ENCODE measurements at places on chromosomes 6 and 20. TPM values are rescaled to one million over a fixed set of nuclear protein-coding genes. Genes with fewer than 3 reads are reported as not detected.

The GABRR2 gene
- not detected for total RNA-seq

The SLA2 gene
- 0.21 TPM for total RNA-seq

- no peak for DNase-seq
These were observed 80.5 kb downstream of the FARS2 start for GRCh38 chr6:5341845-5342244.

The OTOR gene
- not detected for total RNA-seq

DNA sequence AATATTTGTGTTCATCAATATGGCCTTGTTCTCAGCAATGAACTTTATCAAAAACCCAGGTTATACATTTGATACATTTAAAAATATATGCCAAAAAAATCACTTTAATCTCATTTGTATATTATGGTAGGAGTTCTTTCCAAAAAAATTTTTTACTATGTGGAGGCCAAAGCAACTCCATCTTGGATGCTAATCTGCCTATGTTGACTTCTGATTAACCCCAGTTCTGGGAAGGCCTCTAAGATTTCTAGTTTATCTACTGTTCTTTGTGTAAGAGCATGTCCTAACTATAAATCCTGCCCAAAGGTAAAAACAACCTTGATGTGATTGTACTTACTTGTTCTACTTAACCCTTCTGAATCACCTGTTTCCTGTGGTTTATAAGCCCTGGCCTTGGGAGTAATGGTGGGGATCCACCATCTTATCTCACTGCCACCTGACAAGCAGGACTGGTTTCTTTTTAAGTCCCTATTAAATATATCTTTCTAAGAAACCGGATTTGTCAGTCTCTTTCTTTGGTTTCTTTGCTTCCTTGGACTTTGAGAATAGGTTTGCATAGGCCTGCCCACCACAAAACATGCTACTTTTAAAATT is 46.7 kb downstream of the RNGTT start:
- DNase-seq, result no peak

The MCHR2 gene
- total RNA-seq, result not detected

- DNase-seq, result no peak
These were observed 234.3 kb upstream of the PLN start for GRCh38 chr6:118313762-118314161.

- no peak for DNase-seq
These were observed 106.3 kb downstream of the BANF2 start for GRCh38 chr20:17806107-17806506.

The CFB gene
- total RNA-seq, result not detected

GRCh38 chr20:1842281-1842680 is 52.9 kb upstream of the SIRPA start:
- DNase-seq, result no peak

The C6orf132 gene
- total RNA-seq, result 1.8 TPM

DNA sequence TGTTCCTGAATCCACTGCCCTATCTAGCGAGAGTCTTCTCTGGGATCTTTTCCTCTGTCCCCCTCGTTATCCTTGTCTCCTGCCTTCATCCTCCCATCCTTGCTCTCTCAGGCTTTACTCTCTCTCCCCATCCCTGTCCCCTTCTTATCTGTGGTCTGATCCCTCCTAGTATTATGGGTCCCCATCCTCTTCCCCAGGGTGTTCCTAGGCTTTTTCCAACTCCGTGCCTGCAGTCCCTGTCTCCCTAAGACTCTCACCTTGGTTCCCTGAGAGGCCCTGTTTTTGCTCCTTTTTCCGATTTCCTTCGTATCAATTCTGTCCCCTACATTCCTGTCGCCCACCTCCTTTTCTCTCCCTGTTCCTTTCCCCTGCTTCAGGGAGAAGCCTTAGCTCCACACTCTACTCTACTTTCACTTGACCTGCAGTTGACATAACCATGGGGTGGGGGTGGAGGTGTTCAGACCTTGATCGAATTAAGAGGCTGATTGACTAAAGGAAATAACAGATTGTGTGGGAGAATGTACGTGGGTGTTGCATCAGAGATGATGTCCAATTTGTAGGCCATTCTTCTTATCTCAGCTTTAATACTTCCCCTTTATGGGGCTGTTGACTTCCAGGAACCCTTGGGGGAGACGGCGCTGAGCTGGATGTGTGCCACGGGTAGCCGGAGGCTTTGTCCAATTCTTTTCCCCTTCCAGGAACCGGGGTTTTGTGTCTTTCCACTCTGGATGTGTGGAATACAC is 905 bp downstream of the PPARD start:
- DNase-seq, result no peak

The IL17F gene
- total RNA-seq, result not detected

DNA sequence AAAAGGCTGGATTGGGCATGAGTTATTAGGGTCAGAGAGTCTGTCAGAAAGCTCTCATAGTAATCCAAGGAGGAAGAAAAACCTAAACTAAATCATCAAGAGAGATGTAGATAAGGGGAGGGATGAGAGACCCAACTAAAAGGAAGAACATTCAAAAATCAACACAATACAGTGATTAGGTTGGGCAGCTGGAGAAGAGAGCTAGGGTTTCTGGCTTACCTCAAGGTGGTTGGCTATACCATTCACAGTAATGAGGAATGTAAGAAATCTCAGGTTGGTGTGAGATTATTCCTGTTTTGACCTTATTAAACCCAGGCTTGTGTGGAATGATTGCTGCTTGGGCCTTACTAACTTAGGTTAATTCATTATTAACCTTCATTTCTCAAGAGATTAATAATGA is 6.2 kb upstream of the COX7A2 start:
- DNase-seq, result no peak

GRCh38 chr6:101722991-101723579 is 329.6 kb downstream of the GRIK2 start:
- no peak for DNase-seq

- DNase-seq, result peak; percentile 21
These were observed 977 bp downstream of the TNXB start for GRCh38 chr6:32108094-32108627.

GRCh38 chr6:84897988-84898594 is 133.7 kb upstream of the TBX18 start:
- no peak for DNase-seq

GRCh38 chr6:93581371-93581770 is 162.0 kb upstream of the EPHA7 start:
- no peak for DNase-seq

GRCh38 chr20:44457016-44457415 is 18.7 kb upstream of the TTPAL start:
- DNase-seq, result no peak

- no peak for DNase-seq
These were observed 492.9 kb downstream of the PHF3 start for GRCh38 chr6:64128301-64129024.

- DNase-seq, result no peak
These were observed 11.1 kb downstream of the GGT7 start for GRCh38 chr20:34861386-34862084.

DNA sequence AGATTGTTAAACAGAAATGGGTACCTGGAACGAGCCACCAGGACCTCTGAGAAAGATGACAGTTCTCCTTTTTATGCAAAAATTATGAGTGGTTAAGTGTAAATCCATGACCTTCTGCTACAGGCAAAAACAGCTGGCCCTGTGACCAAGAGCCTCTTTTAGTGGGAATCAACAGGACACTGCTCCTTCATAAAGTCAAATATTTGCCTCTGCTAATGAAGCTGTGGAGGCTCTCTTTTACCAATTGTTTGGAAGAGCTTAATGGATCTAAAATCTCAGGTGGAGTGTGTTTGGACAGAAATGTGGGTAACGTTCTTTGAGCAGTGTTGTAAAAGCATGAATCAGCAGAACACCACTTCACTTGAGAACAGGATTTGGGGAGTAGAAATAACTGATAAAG is 117.5 kb upstream of the PCSK2 start:
- DNase-seq, result no peak

The PSORS1C2 gene
- total RNA-seq, result not detected

- no peak for DNase-seq
These were observed 18.0 kb upstream of the BRPF3 start for GRCh38 chr6:36178544-36178943.

GRCh38 chr6:30349421-30350177 is 4.6 kb downstream of the RPP21 start:
- no peak for DNase-seq

- DNase-seq, result no peak
These were observed 537.4 kb upstream of the MMS22L start for GRCh38 chr6:97820400-97820799.

DNA sequence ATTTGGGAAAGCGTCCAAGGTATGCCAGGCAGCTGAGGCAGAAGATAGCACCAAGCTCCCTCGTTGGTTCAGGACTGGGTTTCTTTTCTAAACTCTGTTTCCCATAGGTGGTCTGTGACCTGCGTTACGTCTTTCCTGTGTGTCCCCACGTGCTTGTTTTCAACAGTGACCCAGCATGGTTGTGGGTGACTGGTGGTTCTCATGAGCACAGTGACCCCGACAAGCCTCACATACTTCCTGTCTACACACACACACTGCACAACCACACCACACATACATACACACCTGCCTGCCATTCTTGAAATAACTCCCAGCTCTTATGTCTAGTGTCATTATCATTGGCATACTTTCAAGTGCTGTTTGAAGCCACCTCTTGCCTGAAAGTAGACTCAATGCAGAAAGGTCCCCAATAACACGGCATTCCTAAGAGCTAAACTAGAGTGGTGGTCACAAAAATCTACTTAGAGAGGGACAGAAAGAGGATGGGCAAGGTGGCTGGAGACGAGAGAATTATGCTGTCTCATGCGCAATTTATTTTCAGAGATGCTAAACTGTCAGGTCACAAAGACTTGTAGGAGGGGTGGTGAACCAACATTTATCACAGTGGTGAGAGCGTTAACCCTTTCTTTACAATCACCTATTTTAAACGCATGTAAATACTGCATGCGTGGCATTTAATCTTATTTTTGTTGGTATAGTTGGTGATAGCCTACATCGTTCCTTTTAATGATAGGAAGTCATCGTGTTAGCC is 66.7 kb downstream of the GCNT2 start:
- no peak for DNase-seq

DNA sequence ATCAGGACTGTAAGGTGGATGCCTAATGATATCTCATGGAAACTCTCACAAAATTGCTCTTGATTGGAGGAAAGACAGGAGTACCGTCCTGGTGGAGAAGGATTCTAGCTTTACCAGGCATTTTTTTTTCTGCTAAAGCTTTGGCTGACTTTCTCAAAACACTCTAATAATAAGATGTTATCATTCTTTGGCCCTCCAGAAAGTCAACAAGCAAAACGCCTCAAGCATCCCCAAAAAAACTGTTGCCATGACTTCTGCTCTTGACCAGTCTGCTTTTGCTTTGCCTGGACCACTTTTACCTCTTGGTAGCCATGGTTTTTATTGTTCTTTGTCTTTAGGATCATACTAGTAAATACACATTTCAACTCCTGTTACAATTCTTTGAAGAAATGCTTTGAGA is 55.5 kb upstream of the RUNX2 start:
- no peak for DNase-seq

The EDN1 gene
- 2.9 TPM for total RNA-seq

DNA sequence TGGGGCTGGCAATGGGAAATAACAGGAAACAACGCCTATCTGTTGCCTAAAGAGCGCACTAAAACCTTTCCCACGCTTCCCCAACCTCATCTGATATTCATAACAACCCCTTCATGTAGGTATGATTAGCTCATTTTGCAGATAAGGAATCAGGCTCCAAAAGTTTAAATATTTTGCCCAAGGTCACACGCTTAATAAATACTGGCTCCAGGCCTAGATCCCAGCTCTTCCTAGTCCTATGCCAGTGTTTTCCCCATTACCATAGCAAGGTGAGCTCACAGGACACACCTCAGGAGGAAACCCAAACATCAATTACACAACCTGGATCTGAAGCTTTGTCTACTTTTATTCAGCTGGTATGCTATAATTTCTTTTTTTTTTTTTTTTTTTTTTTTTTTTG is 19.6 kb downstream of the MBOAT1 start:
- no peak for DNase-seq

GRCh38 chr20:59322081-59322480 is 21.7 kb downstream of the EDN3 start:
- no peak for DNase-seq

DNA sequence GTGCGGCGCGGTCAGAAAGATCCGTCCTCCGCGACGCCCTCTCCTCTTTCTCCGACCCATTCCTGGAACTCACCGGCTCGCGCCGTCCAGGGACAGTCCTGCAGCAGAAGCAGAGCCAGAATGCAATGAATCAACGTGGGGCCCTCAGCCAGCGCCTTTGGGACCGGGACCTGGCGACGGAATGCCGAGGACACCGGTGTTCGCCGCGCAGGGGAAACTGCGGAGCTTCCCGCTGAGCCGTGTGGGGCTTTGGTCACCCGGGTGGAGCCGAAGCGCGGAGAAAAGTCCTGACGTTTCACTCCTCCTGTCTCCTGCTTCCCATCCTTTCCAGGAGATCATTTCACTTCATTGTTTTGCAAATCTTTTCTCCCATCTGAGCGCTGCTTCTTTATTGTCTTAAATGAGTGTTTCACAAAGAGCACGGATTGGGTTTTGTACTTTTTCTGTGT is 26.5 kb downstream of the ULBP1 start:
- DNase-seq, result peak; percentile 41

DNA sequence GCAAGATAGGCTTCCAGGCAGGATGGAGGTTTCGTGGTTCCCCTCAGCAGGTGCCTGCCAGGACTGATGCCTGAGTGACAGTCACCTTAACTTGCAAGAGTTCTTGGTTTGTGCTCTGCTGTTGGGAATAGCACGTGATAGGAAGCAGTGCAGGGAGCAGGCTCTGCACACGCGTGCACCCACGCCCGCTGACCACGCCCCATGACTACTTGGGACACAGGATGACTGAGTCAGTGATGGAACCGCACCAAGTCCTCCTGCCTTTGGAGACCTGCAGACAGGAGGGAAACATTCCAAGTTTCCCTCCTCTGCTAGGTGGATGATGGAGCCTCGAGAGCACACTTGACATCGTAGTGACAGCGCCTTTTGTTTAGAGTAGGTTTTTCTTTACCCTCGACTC is 164.2 kb downstream of the DTNBP1 start:
- no peak for DNase-seq

DNA sequence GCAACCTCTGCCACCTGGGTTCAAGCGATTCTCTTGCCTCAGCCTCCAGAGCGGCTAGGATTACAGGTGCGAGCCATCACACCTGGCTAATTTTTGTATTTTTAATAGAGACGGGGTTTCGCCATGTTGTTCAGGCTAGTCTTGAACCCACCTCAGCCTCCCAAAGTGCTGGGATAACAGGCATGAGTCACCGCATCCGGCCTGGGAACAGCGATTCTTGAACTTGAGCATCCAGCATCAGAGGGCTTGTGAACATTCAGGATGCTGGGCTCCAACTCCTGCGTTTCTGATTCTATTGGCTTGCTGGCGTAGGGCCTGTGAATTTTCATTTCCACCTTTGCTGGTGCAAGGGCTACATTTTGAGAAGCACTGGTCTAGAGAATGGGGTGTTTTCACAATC is 24.5 kb upstream of the PIM1 start:
- DNase-seq, result no peak
